ENCODE measurements at places on chromosomes 2 and 18.

DNA sequence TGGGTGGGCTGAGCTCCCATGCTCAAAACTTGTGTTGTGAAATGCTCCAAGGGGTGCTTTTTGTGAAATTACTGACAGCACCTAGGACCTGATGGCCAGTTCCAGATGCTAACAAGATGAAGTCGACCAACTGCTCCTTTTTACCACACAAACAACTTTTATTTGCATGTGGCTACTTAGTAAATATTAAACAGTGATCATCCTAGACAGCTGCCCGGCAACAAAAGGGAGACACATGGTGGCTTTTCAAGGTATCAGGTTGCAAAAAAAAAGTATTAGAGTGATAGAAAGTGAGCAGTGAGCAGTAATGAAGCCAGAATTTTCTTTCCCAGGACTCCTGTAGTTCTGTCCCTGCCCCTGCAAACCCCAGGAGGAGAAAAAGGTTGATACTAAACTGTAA lies 118.5 kb downstream of the RPIA start:
- no peak for DNase-seq

DNA sequence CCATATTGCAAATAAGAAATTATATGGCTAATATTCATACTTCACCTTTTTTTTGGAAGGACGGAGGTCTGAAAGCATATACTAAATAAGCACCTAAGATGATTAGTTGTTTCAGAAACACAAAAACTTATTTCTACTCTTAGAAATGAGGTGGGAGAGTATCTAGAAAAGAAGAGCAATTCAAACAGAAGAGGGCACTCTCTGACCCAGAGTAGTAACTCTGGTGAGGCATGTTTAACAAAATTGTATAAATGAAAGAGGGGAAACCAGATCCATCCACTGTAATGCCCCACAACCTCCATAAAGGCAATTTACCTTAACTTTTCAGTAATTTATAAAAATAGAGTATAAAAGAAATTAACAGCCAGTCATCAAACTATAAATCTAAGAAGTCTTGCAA lies 669.6 kb upstream of the VRK2 start:
- peak; percentile 34 for DNase-seq

DNA sequence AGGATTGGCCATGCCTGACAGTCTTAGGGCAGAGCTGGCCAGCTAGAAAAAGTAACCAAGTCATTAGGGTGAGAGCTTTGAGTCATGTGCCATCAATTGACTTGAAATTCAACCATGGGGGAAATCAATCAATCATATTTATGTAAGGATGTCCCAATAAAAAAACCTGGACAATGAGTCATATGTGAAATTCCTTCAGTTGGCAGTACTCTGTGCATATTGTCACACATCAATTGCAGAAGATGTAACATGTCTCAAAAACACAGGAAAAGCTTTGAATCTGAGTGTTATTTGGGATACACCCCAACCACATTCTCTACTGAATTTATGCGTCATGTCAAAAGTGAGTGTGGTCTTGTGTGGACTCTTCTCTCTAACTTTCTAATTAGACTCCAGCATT lies 1004.1 kb upstream of the NRXN1 start:
- no peak for DNase-seq

- DNase-seq: no peak
These were observed 56.1 kb downstream of the TNP1 start for GRCh38 chr2:216803791-216804190.

DNA sequence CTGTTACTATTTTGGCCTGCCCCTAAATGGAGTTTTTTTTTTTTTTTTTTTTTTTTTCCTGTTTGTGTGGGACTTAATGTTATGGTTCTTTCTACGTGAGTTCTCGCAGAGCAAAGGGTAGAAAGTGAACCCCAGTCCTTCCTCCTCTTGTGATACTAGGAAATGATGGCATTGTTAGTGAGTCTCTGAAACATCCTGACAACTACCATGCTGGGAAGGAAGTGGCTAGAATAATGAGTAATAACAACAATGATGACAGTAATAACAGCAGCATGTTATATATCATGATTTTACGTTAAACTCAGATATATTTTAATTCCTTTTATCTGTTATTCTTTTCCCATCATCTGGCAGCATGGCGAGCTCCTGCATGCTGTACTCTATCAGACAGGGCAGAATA lies 216.2 kb upstream of the LINC00305 start:
- no peak for DNase-seq

DNA sequence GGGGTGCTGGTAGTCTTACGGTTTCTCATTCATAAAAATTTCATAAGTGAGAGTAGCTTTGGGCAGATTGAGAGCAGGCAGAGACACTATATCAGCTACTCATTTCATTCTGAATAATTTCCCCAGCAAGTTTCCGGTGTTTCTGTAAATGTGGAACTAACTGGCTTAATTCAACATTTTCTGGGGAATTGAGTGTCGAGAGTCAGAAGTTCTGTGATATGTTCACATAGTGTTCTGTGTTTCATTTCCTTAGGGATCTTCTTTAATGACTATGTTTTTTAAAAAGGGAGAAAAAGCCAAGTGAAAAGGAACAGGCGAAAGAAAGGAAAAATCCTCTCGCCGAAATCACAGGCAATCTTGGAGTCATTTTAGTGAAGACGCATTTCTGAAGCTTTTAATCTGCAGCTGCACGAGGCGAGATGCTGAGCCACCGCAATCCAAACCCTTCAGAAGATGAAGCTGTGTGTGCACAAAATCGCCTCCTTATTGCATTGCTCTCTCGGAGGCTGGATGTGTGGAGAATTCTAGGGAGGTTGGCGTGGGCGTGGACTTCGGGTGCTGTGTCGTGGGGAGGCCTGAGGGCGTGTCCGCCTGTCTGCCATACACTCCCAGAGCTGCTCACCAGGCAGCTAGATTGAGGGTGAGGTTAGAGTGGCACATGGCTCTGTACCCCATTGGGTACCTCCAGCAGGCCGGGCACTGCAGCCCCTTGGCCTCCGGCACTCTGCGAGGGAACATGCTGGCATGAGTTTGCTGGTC lies 38.4 kb upstream of the HDAC4 start:
- DNase-seq: no peak

DNA sequence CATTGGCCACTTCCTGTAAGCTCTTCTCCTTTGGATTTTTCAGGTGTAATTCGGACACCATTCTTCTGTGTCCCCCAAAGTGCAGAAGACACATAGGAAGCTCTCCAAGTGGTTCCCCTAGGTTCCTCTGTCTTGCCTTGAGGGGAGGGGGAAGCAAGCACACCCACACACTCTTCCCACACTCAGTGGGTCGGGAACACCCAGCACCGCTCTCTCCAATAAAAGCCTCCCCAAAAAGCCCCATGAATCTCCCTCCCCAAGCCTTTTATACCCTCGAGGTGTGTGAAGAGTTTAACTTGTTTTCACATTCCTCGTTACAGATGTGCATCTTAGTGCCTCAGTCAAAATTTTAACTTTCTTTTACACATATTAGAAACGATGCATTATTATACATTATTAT lies 9.9 kb upstream of the TMEM237 start:
- DNase-seq: no peak

- DNase-seq: no peak
These were observed 52.4 kb upstream of the PTMA start for GRCh38 chr2:231655894-231656293.

DNA sequence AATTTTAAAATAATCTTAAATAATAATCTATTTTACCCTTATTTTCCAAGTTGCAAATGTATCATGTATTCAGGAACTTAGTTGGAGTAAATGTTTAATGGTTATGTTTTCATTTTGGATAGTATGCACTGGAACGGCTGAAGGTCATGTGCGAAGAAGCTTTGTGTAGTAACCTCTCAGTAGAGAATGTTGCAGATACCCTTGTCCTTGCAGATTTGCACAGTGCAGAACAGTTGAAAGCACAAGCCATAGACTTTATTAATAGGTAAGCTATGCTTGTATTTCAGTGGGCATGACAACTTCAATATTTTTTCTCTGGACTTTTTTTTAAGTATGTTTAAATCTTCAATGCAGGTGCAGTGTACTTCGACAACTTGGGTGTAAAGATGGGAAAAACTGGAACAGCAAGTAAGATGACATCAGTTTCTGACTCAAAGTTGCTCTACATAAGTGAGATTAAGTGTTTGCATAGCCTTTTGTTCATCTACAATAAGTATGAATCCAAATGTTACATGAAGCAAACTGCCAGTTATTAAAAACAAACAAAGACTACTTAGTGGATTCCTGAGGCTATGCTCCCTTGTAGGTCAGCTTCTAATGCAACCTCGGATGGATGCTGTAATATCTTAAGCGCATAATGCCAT lies 63.1 kb downstream of the SPOPL start:
- no peak for DNase-seq

- no peak for DNase-seq
These were observed 243.9 kb downstream of the NR4A2 start for GRCh38 chr2:156088587-156088986.

GRCh38 chr2:65299246-65299645 lies 71.6 kb downstream of the ACTR2 start:
- DNase-seq: peak; percentile 51

DNA sequence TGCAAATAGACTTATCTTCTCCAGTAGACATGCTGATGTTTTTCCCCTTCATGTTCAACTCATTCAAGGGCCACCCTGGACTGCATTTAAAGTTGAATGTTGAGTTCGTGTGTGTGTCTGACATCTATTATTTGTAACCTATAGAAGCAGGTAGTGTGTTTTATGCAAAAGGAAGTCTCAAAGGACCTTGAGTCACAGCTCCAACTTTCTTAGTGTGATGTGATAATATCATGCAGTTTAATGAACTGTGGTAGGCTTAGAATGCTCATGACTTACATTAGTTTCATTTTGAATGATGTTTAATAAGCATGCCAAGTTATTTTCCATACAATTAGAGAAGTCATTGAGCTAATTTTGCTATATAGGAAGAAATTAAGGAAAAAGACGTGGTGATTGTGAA lies 67.9 kb downstream of the CERS6 start:
- no peak for DNase-seq

DNA sequence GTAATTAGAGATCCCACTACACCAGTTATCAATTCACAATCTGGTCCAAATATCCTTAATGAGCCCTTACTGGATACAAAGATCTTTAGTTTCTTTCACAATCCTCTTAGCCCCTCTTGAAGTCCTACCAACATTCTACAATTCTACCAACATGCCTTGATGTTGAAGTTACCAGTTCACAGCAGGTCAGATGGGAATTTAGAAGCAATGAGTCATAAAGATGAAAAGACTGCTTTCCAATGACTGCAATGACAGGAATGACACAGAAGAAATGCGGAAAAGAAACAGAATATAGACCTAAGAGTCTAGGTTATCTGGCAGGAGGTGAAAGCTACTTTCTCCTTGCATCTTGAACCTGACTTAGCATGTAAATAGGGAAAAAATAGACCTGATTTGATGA lies 24.5 kb downstream of the RTTN start:
- DNase-seq: no peak

DNA sequence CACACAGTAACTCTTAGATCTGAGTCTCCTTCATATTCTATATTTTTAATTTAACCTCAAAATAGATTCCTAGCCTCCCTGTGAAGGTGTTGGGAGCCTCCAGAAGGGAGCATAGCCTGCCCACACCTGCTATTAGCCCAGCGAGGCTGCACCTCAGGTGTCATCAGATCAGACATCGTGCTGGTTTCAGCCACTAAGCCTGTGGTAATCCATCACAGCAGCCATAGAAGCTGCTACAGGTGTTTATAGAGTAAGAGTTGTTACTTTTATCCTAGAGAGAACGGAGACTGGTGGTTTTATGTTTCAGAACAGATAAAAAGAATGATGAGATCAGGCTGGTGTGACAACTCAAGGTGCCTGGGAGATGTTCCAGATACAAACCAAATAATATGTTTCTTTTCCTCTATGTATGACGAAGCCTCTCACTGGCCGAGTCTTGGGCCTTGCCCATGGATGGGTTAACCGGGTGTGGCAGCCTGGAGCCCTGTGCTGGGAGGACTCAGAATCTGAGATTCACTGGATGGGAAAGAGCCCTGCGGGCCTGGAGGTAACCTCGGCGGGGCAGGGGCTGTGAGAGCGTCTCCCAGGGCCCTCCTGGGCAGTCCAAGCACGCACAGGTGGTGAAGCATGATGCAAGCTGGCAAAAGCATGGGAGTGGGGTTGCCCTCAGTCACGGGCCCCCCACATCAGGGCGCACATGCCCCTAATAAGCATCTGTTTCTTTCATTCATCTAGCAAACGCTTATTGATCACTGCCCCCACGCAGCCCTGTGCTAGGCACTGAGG lies 73.7 kb downstream of the MRPS9 start:
- no peak for DNase-seq

DNA sequence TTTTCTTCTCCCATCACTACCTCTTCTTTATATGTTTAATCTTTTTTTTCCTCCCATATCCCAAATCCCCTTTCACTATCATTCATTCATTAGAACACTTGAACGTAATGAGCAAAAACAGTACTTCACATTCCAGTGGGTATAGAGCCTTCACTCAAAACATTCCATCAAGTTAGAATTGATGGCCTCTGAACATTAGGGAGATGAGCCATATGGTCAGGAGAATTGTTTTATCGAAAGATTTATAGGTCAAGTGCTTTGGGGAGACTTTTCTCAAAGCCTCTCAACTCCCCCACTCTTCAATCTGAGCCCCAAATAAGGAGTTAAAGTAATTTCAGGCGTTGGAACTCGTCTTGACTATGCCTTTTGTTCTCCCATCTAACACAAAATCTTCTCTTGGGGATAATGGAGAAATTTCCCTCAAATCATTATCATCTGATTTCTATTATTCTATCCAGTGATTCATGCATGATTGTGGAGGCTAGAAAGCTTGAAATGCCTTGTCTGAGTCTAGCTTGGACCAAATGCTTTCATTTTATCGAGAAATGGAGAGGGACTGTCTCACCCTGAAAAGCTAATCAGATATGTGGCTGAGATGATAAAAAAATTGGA lies 79.2 kb downstream of the KIAA2012 start:
- no peak for DNase-seq

GRCh38 chr18:70195852-70196434 lies 9.5 kb downstream of the RTTN start:
- peak; percentile 80 for DNase-seq

DNA sequence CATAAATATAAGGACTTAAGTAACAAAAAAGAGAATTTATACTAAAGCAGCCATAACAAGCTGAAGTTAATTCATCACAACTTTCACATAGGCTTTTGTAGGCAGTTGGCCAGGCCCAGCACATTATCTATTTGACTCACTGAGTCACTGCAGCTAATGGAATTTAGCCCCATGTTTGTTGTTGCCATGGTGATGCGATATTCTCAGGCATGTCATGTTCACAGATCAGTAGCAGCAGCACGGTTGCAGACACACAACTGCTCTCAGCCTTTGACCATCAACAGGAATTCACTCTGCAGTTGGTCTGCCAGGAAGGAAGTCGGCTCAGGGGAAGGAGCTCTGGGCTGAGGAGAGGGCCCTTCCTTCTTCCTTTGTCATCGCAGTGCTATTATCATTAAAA lies 639.8 kb downstream of the TMEM182 start:
- no peak for DNase-seq

- DNase-seq: no peak
These were observed 96.8 kb downstream of the BOD1L2 start for GRCh38 chr18:57243624-57244179.
